Activated CD8-positive, alpha-beta memory T cell treated with anti-CD3 and anti-CD28 coated beads, Interleukin-2, amount 50 U/mL, for 4 hours (primary cell): ENCODE measurements at places on chromosomes 2 and 18.

DNA sequence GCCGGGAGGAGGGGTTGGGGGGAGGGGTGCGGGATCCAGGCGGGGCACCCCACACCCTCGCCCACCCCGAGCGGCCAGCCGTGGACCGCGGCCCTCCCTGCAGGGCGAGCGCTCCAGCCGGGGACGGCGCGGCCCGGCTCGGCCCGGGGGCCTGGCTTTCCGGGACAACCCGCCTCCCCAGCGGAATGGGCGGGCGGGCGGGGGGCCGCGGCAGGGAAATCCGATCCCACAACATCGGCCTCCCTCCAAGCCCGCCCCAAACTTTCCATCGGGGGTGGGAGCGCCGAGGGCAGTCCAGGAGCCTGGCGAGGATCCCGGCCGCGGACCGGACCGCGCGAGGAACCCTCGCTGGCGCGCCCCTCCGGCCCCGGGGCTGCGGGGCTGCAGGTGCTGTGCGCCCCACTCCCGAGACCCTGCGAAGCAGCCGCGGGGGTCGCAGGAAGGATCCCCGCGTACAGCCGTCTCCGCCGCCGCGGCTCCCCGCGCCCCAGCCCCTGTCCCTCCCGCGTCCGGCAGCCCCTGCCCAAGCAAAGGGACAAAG, 529 bp downstream of the SEMA4C start:
- DNase-seq, result no peak

GRCh38 chr2:10378189-10378588, 69.9 kb downstream of the ODC1 start:
- no peak for DNase-seq

DNA sequence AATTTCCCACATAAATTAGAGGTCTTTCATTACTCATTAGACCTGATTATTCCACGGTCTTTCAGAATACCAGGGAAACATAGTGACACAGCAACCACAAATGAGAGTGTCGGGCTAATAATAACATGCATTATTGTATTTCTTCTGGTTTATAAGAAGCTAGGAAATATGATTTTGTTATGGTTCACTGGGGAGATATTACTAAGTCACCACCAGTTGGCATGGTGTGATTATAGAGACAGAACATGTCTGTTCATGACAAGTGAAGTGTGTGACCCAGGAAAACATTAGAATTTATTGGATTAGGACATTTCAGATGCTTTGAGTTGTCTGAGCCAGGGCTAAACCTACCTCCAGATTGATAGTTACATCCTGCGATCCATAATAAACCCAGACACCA, 494.4 kb downstream of the FBXO15 start:
- no peak for DNase-seq

DNA sequence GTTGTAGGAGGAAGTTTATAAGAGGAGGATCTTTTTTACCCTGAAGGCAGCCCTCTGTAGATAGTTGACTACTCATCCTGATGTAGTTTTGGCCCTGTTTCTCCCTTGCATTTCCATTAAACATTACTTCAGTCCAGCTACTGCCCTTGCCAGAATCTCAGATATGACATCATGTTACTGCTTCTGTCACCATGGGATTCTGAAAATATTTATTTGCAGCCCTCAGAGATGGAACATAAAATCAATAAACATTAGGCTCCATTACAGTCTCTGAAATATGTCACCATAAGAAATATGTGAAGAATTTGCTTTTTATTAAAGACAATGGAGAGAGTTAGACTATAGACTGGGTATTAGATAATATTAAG, 68.7 kb upstream of the STK39 start:
- DNase-seq, result no peak

GRCh38 chr2:198004921-198005829, 200.8 kb downstream of the PLCL1 start:
- no peak for DNase-seq

DNA sequence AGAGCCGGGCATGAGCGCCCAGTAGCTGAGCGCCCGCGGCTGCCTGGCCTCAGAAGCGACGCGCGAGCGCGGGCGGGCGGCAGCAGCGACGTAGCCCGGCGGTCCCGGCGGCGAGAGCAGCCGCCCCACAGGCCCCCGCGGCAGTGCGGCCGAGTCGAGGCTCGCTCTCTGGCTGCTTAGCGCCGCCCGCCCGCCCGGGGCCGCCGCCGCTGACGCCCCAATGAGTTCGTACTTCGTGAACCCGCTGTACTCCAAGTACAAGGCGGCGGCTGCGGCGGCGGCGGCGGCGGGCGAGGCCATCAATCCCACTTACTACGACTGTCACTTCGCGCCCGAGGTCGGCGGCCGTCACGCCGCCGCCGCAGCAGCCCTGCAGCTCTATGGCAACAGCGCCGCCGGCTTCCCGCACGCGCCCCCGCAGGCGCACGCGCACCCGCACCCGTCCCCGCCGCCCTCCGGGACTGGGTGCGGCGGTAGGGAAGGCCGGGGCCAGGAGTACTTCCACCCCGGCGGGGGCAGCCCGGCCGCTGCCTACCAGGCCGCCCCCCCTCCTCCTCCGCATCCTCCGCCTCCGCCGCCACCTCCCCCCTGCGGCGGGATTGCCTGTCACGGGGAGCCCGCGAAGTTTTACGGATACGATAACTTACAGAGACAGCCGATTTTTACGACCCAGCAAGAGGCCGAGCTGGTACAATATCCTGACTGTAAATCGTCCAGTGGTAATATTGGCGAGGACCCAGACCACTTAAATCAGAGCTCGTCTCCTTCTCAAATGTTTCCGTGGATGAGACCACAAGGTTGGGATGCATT, 847 bp downstream of the HOXD8 start:
- DNase-seq, result no peak

DNA sequence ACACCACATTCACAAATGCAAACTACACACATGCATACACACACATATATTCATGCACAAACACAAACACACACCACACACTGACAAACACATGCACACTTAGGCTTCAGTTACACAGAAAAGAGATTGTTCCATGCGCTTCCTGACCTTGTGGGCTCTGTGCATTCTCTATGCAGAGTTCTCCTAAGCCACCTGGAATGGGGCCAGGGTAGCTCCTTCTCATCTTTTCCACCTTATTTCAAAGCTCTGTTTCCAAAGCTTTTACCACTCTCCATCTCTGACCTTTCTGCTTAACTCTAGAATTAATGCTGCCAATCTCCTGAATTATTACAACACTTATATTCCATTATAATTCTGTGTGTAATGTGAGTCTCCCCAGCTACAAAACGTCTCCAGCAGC, 522.3 kb upstream of the MYT1L start:
- DNase-seq, result no peak

DNA sequence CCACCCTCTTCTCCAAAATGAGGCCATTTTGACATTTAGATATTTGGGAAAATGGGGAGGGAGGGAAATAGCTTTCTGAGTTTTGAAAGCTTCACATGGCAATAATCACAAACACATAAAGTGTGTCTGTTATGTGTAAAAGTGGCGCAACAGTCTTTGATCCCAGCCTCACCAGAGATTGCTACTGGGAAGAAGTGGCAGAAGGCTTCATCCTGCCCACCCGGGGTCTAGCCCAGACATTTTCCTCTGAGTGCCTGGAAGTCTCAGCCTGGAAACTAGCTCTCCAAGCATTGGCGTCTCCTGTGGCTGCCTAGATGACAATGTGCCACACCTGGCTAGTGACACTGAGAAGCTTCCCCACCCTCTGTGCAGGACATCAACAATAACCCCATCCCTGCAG, 1.7 kb upstream of the LBH start:
- no peak for DNase-seq

DNA sequence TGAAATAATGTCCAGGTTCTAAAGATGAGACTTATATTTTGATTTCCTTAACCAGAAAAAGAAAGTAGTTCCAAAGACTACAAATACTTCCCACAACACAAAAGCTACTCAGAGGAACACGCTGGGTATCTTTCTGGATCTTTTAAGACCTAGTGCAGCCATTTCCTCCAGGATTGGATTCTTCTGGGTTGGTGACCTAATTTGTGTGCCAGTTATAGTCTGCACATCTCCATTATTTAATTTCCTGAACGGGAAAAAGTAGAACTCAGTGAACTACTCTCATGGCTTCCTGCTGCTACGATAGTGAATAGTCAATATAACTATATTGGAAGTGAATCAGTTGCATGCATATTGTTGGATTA, 1.5 kb downstream of the TMEM87B start:
- no peak for DNase-seq

GRCh38 chr2:37324786-37325624, at the start of gene PRKD3:
TSS of gene PRKD3 (minus strand) at chr2:37324833. CDS start at chr2:37316524, 8,309 bp downstream.
- peak; percentile 57 for DNase-seq

DNA sequence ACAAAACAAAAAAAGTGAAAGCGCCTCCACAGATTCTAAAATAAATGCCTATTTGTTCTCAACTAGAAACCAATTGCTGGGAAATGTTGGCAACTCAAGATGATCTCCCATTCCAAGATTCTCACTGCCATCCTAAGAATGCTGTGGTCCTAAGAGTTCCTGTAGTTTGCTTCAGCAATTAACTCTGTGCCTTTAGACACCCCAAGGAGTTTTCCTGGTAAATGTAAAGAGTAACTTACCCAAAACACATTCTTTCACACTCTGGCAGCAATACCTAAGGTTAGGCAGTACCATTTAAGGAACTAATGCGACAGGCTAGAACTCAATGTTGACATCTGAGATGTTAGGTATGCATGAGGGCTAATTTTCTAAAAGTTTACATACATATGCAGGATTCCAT, 58.8 kb upstream of the TANK start:
- DNase-seq, result no peak

GRCh38 chr18:75161256-75162028, 47.5 kb downstream of the PTGR3 start:
- DNase-seq, result peak; percentile 37

DNA sequence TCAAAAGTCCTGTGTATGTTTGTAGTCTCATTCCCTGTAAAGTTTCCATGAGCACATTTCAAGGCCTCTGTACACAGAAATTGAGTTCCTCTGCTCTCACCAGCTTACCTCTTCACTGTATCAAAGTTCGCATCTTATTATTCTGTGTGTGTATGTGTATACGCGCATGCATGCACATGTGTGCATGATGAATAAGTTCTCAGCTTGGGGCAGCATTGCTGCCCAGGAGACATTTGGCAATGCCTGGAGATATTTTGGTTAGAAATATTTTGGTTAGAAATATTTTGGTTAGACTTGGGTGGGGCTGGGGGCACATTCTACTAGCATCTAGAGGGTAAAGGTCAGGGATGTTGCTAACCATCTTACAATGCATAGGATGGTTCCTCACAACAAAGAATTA, 23.4 kb downstream of the TCF7L1 start:
- no peak for DNase-seq

DNA sequence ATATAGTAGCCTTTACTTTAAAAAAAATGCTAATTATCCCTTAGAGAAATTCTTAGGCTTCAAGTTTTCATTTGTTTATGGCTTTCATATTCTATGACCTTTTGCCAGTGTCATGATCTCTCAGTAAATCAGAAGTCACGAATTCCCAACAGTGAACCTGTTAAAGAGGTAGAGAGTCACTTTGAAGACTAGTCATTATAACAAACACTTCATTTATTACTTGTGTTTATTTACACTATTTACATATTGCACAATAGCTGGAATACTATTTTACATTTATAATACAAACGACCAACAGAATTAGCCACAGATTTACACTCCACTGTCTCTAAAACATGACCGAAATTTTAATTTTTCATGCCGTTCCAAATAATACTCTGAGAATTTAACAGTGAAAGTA, 8.5 kb downstream of the ALKAL2 start:
- no peak for DNase-seq

DNA sequence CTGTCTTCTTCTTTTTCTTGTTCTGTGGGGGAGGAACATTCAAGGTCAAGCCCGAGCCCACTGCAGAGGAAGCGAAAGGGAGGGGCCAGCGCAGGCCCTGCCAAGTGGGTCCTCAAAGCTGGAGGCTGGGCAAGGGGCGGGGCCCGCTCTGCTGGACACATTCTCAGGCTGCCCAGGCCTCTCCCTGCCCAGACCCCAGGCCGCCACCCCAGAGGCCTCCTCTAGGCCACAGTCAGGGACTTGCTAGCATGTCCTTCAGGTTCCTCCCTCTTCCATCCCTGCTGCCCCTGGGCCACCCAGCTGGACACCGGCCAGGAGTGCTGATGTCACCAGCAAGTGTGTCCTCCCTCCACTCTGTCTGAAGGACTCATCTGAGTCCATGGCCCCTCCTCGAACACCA, 44.1 kb downstream of the KIF1A start:
- DNase-seq, result no peak

GRCh38 chr2:66596256-66596655, 161.3 kb downstream of the MEIS1 start:
- DNase-seq, result no peak

- no peak for DNase-seq
Measured at GRCh38 chr18:36496022-36496421, 198.5 kb downstream of the FHOD3 start.

GRCh38 chr18:4060427-4061281, 394.5 kb downstream of the DLGAP1 start:
- DNase-seq, result no peak

GRCh38 chr2:27354597-27354927, 2.0 kb downstream of the GTF3C2 start:
- DNase-seq, result no peak

- peak; percentile 40 for DNase-seq
Measured at GRCh38 chr2:111117598-111118480, 2.9 kb upstream of the BCL2L11 start.

DNA sequence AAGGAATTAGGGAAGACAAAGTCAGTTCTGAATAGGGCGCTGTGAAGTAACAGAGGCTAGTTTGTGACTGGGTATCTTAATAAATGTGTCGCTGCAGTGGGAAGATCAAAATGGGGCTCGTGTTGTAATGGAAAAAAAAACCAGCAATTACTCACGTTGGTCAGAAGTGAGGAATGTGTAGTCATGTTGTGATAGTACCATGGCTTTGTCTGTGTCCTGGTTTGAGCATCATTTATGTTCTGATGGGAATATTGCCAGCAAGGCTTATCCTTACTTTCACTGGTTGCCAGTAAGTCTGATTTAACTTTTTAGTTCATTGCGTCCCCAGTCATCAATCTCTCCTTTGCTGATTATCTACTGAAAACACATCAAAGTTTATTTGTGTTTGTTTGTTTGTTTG, 467.6 kb downstream of the NYAP2 start:
- DNase-seq, result no peak

DNA sequence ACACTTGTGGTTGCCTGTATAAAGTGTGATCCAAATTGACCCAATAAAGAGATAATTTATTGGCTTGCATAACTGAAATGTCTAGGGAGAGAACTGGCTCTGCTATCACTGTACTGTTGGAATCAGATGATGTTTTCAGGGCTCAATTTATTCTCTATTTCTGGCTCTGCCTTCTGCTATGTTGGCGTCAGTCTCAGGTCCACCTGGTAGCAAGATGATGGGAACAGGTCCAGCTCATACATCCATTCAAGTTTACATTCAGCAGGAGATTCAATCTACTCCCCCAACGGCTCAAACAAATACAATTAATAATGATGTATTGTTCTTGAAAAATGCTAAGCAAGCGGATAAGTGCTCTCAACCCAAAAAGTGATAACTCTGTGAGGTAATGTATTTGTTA, 297.7 kb upstream of the SYT4 start:
- no peak for DNase-seq
